NCI-H524 treated with DMSO at 0.1 percent for 48 hours (cell line): ENCODE measurements at places on chromosomes 2 and 18.

DNA sequence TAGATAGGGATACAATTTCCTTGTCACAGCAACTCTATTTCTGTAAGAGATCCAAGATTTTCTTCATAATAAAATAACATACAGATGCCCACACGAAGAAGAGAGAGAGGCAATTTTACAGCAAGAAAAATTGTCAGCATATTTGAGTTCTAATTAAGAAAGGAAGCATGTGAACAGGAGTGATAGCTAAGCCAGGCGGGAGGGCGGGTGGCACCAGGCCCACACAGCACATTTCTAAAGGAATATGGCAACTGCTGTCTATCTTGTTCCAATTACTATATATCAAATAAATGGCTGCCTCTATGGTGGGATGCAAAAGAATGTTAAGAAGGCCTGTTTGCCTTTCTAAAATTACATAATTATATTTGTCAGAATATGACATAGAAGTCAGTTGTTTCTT lies 248.3 kb upstream of the DOK6 start:
- DNase-seq = no peak

- DNase-seq = no peak
These were observed 33.5 kb upstream of the NOL4 start for GRCh38 chr18:34258176-34258575.

- peak; percentile 8 for DNase-seq
These were observed 512.7 kb downstream of the CMPK2 start for GRCh38 chr2:6352906-6353515.

GRCh38 chr2:66431846-66432587 lies 2.9 kb upstream of the MEIS1 start:
- no peak for DNase-seq

GRCh38 chr18:46130061-46130460 lies 25.9 kb downstream of the HAUS1 start:
- no peak for DNase-seq

DNA sequence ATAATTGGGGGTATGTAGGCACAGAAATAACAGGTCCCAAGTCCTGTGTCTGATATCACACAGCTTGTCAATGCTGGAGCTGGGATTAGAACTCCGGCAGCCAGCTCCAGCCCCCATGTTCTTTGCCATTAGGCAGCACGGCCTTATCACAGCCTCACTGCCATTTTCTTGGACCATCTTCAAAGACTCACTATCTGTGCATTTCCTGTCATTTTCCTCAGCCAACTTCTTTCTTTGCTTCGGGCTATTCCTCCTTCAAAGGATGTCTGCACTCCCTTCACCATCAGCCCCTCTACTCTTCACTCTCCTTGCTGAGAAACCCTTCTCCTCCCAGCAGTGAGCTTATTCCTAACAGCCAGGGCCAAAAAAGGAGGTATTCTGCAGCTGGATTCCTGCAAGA lies 139.6 kb downstream of the GALNT14 start:
- no peak for DNase-seq

GRCh38 chr2:178256382-178257042 lies 62.2 kb downstream of the OSBPL6 start:
- no peak for DNase-seq

DNA sequence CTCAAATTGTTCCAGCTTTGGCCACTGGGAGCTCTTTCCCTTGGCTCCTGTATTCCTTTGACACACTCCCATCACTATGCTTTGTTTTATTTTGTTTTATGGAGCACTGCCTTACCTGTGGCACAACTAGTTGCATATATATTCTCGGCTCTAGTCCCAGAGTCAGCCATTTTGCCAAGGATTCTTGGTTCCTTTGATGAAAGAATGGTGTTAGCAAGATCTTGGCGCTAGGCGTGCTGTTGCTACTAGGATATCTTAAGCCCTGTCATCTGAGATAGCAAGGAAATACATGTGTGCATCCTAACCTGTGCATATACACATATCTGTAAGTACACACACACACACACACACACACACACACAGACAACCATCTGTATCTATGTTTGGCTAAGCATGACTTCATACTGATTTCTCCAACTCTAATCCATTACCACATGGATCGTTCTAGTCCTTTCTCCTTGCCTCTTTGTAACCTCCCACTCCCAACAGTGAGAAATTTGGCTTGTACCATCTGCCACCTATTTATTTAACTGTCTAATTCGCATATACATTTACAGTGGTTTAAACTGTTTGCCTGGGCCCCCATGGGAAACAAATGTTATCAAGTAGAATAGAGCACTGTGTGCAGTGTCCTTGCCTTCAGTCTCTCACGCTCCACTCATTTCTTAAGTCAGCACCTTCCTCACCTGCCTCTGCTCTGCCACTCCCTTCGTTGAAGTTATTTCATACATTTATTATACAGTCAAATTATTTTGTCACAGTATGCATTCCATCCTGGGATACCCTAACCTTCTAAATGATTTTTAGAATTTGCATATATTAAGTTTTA lies 137.5 kb upstream of the MAP3K20 start:
- no peak for DNase-seq

DNA sequence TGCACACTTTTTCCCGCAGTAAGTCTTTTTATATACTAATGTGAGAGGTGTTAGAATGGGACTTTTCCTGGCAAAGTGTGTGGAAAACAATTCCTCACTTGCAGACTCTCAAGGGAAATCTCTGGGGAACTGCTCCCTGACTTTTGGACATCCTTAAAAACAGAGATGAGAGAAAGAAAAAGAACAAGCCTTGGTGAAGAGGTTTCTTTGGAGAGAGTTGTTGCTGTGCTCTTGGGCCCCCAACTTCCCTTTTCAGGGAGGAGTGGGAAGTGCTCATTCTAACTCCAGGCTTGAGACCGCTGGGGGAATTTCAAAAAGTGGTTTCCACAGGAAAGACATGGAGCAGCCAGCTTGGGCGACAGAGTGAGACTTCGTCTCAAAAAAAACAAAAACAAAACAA lies 142.6 kb upstream of the SPRED2 start:
- no peak for DNase-seq

- no peak for DNase-seq
These were observed 344.1 kb upstream of the REG3G start for GRCh38 chr2:78681386-78681785.

GRCh38 chr2:96760986-96761832 lies 507 bp downstream of the CNNM4 start:
- DNase-seq = no peak

DNA sequence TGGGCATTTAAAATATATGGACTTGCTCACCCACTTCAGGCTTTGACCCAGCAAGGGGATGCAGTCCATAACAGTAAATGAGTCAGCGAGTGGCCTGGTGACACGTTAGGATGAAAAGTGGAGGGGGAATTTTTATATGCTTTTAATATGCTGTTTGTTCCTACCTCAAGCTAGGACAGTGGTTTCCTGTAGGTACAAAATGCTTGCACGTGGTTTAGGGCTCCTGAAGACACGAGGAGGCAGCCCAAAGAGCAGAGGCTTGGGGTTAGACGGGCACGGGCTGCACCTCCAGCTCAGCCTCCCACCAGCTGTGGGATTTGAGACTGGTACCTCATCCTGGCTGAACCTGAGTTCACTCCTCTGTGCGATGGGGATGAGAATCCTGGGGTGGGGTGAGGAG lies 306.2 kb upstream of the CXCR4 start:
- DNase-seq = no peak

GRCh38 chr2:28387082-28387960 lies 5.3 kb upstream of the FOSL2 start:
- DNase-seq = no peak

GRCh38 chr2:48482769-48483168 lies 47.2 kb upstream of the STON1 start:
- no peak for DNase-seq

GRCh38 chr2:74603282-74604000 lies 44.7 kb downstream of the M1AP start:
- no peak for DNase-seq

- peak; percentile 19 for DNase-seq
These were observed 48.1 kb upstream of the FHOD3 start for GRCh38 chr18:36249392-36249791.

GRCh38 chr18:22110461-22110924 lies 58.9 kb upstream of the GATA6 start:
- DNase-seq = peak; percentile 71

DNA sequence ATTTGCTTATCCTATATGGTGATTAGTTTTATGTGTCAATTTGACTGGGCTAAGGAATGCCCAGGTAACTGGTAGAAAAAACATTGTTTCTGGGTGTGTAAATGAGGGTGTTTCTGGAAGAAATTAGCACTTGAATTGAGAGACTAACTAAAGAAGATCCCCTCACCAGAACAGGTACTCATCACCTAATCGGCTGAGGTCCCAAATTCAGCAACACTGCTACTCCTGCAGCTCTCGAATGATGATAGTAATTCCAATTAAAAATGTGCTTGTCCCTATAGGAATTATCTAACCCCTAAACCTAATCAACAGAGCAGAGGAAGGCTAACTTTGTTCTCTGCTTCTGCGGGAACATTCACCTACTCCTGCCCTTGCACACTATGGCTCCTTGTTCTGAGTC lies 464.5 kb upstream of the CHST9 start:
- no peak for DNase-seq

DNA sequence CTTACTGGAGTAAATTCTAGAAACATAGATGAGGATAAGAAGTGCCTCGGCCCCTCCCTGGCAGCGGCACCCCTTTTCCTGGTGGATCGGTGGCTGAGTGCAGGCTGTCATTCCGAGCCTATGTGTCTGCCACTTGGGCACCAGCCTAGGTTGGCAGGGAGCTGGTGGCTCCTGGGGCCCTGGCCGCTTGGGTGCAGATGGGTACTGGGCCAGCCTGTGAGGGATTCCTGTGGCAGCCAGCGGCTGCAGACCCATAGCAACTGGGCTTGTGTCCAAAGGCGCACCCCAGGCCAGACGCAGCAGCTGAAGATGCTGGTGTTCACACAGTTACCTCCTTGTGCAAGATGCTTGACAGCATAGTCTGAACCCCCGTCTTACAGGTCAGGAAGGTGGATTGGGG lies 2.8 kb downstream of the SNORC start:
- DNase-seq = no peak

- no peak for DNase-seq
These were observed 123.1 kb upstream of the CAB39 start for GRCh38 chr2:230589497-230590015.

- no peak for DNase-seq
These were observed 40.0 kb downstream of the TEX44 start for GRCh38 chr2:231632559-231633142.

- no peak for DNase-seq
These were observed 31.3 kb upstream of the SLC25A52 start for GRCh38 chr18:31791817-31792579.

GRCh38 chr18:80034852-80035406 lies 695 bp downstream of the RBFA start:
- no peak for DNase-seq

- DNase-seq = no peak
These were observed 549.2 kb downstream of the CCDC85A start for GRCh38 chr2:56732946-56733345.

GRCh38 chr18:63271881-63272299 lies 47.7 kb downstream of the BCL2 start:
- peak; percentile 69 for DNase-seq

DNA sequence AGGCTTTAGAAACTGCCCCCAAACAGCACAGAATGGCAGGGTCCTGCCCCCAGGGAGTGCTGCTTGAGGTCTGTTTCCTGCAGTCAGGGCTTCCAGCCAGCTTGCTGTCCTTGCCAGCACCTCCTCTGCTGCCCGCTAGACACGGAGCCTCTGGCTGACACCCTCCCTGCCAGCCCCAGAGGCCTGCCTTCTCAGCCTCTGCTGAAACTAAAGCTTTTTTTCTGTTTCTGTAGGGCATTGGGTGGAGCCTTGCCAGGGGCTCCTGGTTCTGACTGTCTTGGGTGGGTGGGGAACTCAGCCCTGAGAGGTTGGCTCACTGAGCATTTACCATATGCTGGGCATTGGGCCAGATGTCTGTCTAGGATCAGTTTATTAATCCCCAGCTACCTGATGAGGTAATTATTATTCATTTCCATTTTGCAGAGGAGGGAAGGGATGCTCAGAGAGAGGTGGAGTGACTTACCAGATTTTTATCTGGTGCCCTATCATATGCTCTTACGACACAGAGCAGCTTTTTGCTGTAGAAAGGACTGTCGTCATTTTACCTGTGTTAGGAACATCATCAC lies 35.4 kb downstream of the INPP4A start:
- peak; percentile 89 for DNase-seq

GRCh38 chr2:186862869-186863709 lies 14.1 kb upstream of the ZSWIM2 start:
- peak; percentile 73 for DNase-seq

DNA sequence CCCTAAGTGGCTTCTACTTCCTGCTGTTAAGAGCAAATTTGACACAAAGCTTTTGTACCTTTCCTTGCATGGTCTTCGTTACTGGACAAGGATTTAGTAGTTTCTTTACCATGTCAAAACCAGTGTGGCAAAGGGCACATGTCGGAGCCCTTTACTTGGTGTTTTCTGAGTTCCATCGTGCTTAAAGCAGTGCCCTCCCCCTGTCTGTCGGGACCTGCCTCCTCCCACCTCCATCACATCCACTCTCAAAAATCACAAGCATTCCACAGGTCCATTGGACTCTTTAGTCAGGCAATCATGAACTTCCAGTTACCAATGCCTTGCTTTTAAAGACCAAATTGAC lies 763 bp downstream of the CCDC141 start:
- no peak for DNase-seq

DNA sequence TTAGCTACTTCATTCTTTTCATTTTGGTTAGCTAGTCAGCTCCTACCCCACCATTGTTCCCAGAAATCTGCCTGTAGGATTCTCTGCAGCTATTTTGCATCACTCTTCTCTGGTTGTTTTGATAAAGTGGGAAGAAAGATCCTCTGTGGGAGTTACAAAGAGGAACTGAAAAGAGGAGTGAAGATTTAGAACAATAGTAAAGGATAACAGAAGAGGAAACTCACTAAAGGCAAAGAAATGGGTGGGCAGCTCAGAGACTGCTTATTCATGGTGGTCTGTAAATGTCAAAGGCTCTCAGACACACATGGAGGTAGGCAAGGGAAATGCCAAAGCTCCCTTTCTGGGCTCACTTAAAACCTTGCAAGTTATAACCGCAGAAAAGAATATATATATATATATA lies 17.2 kb upstream of the CD207 start:
- no peak for DNase-seq

DNA sequence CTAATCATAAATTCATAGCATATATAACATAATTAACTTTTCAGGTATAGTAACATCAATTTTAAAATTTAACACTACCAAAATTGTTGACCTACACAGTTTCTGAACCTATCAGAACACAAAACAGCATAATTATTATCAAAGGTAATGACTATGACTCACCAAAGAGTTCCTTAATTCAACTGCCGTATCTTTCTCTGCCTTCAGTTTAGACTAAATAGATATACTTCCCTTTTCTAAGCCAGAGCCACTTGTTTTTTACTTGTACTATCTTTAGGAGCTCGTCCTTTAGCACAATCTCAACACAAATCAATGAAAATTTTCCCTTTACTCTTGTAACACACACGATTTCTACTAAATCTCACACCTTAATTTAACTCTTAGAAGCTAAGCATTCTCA lies 54.4 kb downstream of the CCDC88A start:
- no peak for DNase-seq

- DNase-seq = no peak
These were observed 47.5 kb downstream of the PTPN2 start for GRCh38 chr18:12836551-12836950.

- no peak for DNase-seq
These were observed 16.3 kb downstream of the DYNC2LI1 start for GRCh38 chr2:43790147-43790546.
